ENCODE measurements at places on chromosomes 11 and 22.

GRCh38 chr11:104161751-104162450, 2.0 kb downstream of the PDGFD start:
- DNase-seq: no peak

GRCh38 chr11:111966678-111967077, 29.5 kb downstream of the DIXDC1 start:
- no peak for DNase-seq

DNA sequence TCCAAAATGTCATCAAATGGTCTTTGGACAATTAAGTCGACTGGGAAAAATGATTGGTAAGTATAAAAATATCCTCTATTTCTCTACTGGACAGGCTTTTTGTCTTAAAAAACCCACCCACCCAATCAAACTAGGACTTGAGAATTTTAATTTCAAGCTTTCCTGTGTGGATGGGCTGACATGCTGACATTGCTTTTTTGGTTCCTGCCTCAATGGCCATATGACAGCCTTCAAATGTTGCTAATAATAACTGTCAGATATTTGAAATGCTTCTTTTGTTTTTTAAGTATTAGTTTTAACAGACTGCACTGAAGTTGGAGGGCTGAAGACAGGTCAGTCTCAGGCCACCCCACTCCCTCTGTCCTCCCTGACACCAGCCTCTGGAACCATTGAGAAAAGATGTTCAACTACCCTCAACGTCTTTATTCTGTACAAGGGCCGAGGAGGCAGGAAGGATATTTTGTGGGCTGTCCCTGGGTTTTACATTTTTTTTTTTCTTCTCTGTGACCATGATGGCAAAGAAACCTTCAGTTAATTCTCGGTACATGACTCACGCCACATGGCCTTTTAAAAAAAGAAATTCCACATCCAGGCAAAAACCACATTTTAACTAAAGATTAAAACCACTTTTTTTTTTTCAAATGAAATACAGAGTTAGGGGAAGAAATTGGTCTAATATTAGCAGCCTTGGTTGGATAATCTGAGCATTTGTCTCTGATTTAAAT, 130.4 kb downstream of the SLC1A2 start:
- DNase-seq: no peak

GRCh38 chr11:110862407-110862806, 150.2 kb upstream of the ARHGAP20 start:
- DNase-seq: no peak

DNA sequence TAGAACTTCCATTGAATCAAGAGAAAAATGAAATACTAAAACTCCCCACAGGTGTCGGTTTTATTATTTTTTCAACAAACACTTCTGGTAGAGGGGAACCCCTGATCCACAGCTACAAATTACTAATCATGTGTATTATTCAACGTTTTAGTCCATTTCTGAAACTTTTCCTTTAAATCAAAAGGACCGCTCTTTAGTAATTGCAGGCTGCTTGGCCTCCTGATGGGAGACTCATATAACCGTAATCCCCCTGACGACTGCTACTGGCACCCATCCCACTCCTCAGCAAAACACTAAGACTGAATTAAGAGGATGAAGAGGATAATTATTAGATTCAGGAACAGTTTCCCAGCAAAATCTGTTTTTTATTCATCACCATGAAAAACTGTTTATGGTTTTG, 46.4 kb downstream of the PAX6 start:
- no peak for DNase-seq

- DNase-seq: no peak
Measured at GRCh38 chr11:41872870-41873269, 413.4 kb upstream of the LRRC4C start.

GRCh38 chr11:103872748-103873147, 163.7 kb upstream of the DDI1 start:
- no peak for DNase-seq

Data from nucleus accumbens (tissue), 56 donors.